HCT116 (cell line): ENCODE measurements at places on chromosomes 6 and 20.

DNA sequence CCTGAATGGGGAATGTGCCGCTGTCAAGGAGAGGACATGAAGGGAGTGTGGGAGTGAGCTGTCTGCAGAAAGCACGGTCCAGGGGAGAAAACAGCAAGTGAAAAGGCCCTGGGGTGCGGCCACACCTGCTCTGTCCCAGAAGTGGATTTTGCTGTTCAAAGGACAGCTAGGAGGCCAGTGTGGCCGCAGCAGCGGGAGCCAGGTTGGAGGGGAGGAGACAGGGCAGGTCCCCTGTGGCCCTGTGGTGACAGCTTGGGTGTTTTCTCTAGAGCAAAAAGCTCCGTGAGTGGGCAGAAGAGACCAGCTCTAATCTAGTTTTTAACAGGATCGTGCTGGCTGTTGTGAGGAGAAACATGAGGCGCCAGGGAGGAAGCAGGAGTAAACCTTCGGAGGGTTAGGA lies 4.5 kb upstream of the SLC52A3 start:
- no peak for DNase-seq

- no peak for DNase-seq
These were observed 5.2 kb upstream of the TP53RK start for GRCh38 chr20:46694484-46694883.

- DNase-seq, result no peak
These were observed 201.4 kb downstream of the PREX1 start for GRCh38 chr20:48626226-48626937.

DNA sequence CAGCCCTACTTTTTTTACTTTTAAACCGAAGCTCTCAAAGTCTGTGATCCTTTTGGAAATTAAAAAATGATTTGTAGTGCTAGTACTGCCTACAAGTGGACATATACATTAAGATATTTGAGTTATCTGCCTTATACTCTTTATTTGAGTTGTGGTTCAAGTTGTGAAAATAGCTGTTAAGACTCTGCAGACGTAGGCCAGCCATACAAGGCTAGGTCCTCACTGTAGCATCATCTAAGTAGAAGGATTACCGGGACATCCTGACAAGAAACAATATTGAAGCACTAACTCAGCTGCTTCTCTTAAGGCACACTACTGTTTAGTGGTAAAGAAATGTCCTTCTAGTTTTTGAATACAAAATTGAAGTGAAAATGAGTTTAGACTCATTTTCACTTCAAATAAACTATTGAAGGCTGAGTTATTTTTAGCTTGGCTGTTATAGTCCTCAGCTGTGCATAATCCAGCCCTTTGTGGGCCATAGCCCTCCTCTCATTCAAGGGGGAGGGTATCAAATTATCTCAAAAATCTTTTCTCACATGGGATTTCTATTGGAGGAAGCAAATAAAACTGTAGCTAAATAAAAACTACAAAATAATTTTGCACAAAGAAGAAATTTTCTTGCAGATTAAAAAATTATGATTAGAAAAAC lies 68.1 kb downstream of the JAG1 start:
- no peak for DNase-seq

DNA sequence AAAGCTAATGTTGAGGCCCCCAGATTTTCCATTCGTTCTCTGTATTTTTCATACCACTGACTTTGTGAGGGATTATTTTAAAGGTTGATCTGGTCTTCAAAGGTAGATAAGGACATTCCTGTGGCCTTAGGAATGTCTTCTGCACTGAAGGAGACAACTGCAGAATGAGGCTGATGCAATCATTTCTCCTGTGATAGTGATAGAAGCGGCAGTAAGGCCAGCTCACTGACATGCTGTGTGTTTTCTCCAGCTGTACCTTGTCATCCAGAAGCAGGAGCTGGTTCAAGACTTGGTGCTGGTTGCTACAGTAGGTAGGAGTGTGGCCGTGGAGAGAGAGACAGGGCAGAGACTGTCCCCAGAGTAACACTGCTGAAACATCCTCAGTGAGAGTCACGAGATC lies 53.8 kb downstream of the DCBLD1 start:
- no peak for DNase-seq

DNA sequence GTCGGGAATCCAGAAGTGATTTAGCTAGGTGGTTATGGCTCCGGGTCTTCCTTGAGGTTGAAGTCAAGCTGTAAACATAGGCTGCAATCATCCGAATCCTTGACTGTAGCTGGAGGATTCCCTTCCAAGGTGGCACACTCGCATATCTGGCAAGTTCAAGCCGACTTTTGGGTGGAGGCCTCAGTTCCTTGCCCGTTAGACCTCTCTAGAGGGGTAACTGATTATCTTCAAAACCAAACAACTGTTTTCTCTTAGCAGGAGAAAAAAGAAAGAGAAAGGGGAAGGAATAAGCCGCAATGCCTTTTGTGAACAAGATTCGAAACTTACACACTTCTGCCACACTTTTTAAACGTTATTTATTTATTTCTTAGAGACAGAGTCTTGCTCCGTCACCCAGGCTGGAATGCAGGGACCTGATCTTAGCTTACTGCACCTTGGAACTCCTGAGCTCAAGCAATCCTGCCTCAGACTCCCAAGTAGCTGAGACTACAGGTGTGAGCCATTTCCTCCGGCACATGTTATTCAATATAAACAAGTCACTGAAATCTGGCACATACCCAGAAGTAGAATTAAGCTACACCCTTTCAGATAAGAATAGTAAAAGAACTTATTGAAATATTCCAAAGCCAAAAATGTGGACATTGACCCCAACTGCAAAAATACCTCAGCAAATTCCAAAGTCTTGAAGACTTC lies 76.3 kb downstream of the HFE start:
- DNase-seq, result no peak

GRCh38 chr6:135310291-135310690 lies 129.2 kb downstream of the MYB start:
- no peak for DNase-seq

DNA sequence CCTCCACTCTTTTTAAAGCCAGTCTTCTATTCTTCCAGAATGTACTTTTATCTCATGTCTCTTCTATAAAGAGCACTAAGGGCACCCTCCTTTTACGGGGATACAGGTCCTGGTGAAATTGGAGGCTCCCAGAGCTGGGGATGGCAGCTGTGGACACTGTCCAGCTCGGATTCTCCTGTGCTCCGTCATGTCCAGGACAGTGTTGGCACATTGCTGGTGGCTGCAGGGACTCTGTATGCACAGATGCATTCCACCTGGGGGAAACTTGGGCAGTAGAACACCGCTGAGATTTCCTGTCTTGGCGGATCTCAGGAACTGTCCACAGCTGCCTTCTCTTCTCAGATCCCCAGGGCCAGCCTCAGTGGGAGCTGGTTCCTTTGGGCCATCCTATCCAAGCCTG lies 56.6 kb upstream of the CLDN20 start:
- no peak for DNase-seq

- DNase-seq, result no peak
These were observed 28.6 kb upstream of the PCMTD2 start for GRCh38 chr20:64226686-64227580.

DNA sequence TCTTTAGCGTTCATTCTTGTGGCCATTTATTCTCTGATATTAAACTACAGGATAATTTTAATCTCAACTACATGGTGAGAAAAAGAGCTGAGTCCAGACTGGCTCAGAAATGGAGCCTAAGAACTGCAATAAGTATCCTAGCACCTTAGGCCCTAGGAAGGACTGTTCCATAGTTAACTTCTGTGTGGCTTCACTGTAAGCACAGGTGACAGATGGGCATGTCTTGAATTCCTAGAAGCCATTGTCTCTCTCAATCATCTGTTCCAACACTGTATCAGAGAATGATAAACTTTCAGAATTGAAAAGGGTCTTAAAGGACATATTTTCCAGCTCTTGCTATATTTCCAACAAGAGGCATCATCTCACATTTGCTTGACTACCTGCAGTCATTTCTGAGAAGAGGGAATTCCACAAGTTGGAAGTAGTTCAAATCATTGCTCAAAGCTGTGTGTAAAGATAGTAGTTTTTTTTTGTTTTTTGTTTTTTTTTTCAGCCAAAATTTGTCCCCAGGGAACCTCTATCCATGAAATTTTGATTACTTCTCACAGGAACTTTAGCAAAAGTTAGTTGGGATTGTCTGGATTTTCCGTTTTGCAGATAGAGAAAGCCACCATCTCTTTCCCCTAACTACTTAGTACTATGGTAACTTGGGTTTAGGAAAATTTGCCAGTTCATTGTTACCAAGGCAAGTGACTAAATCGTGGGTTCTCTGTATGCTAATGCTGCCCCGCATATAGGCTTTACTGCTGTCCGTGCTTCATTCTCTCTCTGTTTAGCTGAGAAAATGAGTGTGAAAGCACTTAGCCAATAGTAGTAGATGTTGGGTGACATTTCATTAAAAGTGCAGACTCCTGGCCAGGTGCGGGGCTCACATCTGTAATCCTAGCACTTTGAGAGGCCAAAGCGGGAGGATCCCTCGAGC lies 47.2 kb downstream of the KCNS1 start:
- no peak for DNase-seq

DNA sequence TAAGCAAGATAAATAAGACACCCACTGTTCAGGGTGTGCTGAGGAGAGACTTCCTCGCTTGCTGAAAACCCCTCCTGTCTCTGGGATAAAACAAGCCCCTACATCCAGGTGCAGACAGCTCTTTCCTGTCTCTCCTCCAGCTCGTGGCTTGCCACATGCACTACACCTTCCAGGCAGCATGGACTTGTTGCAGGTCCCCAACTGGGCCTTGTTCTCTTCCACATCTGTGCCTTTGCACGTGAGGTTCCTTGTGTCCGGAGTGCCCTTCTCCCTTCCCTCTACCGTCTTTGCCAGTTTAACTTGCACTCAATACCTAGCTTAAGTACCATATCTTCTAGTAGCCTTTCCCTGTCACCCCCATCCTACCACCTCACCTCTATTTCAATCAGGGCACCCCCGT lies 397.6 kb downstream of the RNGTT start:
- no peak for DNase-seq

- no peak for DNase-seq
These were observed 173.8 kb downstream of the VEGFA start for GRCh38 chr6:43943781-43944250.

- DNase-seq, result no peak
These were observed 32.1 kb downstream of the ADRM1 start for GRCh38 chr20:62334881-62335280.

DNA sequence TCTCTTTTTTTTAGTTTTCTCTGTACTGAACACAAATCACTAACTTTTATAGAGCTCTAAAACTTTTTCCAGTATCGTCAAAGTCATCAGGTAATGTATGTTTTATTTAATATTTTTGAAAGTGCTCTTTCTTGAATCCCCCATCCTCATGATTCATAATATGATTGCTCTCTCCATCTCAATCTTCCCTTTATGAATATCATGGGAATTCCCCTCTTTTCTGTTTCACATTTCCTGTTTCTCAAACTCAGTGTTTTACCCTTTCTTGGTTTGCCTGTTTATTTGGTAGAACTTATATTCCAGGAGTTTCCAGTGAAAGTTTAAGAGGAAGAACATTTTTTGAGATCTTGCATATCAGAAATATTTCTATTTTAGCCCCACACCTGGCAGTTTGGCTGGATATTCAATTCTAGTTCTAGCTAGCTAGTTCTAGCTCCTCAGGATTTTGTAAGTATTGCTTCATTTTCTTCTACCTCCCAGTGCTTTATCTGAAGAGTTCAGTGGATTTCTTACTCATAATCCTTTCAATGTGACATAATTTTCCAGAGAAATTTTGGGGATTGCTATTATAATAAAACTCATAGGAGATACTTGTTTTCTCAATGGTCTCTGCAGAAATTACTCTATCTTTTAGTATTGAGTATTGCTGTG lies 6.1 kb upstream of the C6orf58 start:
- DNase-seq, result no peak

DNA sequence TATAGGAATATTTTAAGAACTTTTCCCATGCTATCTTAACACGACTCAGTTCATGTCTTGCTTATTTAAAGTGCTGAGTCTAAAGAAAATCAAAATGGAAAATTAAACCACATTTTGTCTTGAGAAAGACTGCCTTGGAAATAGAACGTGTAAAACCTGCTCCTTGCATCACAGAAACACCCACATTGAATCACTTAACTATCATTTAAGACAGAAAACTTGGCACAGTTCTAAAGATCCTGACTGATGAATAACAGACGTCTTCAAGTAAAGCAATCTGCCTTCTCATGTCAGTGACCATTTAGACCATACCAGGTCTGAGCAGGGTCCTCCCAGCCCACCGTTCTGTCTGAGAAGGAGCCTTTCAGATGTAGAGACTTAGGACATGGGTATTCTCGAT lies 7.4 kb downstream of the PERP start:
- DNase-seq, result no peak

GRCh38 chr20:23634985-23635767 lies 2.6 kb downstream of the CST3 start:
- no peak for DNase-seq

DNA sequence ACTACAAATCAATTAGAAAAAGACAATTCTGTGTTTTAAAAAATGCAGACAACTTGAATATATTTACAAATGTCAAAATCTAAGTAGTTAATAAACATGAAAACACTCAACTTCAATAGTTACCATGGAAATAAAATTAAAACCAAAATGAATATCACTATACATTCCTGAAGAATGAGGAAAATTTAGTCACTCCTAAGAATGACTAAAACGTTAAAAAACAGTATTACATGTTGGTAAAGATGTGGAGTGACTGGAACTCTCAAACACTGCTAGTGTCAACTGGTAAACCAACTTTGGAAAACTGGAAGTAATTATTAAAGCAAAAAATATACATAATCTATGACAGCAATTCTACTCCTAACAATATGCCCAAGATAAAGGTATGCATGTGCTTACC lies 36.3 kb downstream of the AHI1 start:
- DNase-seq, result no peak

GRCh38 chr6:20292905-20293304 lies 80.6 kb upstream of the MBOAT1 start:
- no peak for DNase-seq

- no peak for DNase-seq
These were observed 143.7 kb downstream of the RALGAPA2 start for GRCh38 chr20:20568604-20569205.

GRCh38 chr6:84521511-84521910 lies 242.9 kb downstream of the TBX18 start:
- no peak for DNase-seq

DNA sequence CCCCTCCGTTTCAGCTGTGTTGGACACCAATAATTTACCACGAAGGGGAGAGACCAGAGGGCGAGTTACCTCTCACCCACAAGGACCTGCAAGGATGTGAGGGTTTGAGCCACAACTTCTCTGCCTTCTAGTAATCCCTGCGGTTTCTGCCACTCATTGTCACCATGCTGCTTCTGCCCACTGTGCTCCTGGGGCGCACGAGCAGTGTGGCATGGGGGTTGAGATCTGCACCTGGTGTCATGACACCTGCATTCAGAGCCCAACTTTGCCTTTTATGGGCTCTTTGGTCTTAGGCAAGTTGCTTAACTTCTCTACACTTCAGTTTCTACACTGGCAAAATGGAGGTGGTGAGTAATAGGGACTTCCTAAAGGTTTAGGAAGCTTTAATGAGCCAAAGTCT lies 84.9 kb downstream of the SOBP start:
- no peak for DNase-seq
